ENCODE measurements at places on chromosomes 5 and 9. TPM values are rescaled to one million over a fixed set of nuclear protein-coding genes. Genes with fewer than 3 reads are reported as not detected.

DNA sequence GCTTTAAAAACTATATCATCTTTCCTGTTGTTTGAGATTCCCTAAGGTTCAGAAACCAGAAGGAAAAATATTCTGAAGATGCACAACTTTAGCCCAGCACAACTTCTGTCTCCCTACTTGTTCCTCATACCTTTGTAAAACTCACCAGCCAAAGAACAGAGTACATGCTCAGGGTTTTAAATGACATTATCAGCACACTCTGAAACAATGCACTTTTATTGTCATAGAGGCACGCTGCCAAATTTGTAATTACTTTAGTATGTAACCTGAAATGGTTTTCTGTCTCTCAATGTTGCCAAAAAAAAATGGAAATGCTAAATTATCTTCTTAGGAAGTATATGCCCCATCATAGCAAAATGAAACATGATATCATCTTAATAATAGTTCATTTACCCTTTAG is 383.6 kb upstream of the CDH6 start:
- no peak for DNase-seq

GRCh38 chr9:16524823-16525222 is 345.6 kb downstream of the BNC2 start:
- DNase-seq, result no peak

GRCh38 chr5:66443462-66444130 is 152.6 kb upstream of the MAST4 start:
- DNase-seq, result no peak

The MVB12B gene
- 4.8 TPM for total RNA-seq

The TAF11L10 gene
- not detected for total RNA-seq

The CLIC3 gene
- total RNA-seq, result 0.52 TPM

All from LHCN-M2 (cell line).